ENCODE measurements at places on chromosomes 13 and 19.

DNA sequence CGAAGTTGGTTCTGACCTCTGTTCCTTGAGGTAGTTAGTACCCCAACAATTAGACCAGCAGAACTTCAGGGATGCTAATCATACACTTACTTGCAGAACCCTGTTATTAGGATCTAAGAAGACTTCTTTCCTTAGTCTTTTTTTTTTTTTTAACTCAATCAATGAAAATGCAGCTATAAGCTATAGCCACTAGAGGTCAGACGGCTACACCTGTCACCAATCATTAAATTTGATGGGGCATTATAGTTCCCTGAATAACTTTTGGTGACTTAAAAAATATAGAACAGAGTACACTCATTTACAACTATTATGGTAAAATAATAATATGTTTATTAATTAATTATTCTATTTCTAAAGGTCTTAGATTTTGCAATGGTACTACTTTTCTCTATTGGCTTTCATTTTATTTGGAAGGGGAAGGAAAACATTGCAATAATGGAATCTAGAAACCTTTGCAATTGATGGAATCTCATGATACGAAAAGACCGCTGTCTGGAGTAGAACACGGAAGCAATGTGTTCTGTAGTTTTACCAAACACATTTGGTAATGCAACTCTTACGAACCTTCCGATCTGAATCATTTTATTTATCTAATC is 483.2 kb downstream of the DIAPH3 start:
- no peak for DNase-seq

- DNase-seq: no peak
Observed at GRCh38 chr13:46685006-46685730, 111.8 kb downstream of the ESD start.

- DNase-seq: no peak
Observed at GRCh38 chr19:4991996-4992698, 23.2 kb downstream of the KDM4B start.

DNA sequence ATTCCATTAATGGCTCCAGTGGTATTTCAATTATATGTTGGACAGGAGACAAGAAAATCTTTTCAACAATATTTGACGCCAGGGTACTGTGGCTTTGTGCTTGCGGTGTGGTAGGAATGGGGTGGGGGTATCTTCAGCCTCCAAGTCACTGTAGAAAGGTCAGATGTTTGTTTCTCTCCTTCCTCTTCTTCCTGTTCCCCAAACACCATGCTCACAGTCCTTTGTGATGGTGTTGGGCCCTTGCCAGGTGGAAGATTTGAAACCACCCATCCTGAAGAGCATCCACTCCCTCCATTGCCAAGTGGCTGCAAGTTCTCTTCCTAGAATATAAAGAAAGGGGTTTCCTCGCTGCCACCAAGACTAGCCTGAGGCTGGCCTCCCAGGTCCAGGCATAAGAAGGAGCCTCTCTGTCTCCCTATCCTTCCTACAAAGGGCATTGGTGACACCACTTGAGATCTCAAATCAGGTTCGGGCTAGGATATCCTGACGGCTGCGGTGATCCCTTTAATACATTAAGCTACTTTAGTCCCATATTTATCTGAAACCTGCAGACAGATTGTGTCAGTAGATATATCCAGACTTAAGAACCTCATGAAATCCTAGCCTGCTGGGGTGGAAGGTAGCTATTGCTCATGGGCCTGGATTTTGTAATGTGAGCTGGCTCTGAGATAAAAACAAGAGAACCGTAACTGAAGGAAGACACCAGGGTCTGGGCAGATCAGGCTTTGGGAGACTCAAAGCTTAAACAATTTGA is 64.3 kb upstream of the SIAH3 start:
- no peak for DNase-seq

DNA sequence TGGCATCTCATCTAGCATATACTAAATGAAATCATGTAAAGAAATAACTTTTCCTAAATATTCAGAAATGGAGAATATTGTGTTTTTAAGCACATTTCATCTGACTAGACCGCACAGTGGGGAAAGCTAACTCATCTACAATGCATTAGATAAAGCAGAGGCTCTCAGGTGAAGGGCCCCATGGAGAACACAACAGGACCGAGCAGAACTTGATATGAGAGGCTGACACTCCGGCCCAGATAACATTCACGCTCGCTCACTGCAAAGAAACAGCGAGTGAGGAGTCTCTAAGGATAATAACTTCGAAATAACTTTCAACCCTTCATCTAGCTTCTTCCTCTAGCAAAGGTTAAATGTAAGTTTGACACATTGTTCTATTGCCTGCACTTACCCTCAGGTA is 130.6 kb downstream of the PCDH9 start:
- DNase-seq: no peak

- DNase-seq: no peak
Observed at GRCh38 chr19:23817519-23817918, 58.8 kb upstream of the ZNF681 start.

- DNase-seq: no peak
Observed at GRCh38 chr13:21014502-21015170, 46.8 kb downstream of the LATS2 start.

DNA sequence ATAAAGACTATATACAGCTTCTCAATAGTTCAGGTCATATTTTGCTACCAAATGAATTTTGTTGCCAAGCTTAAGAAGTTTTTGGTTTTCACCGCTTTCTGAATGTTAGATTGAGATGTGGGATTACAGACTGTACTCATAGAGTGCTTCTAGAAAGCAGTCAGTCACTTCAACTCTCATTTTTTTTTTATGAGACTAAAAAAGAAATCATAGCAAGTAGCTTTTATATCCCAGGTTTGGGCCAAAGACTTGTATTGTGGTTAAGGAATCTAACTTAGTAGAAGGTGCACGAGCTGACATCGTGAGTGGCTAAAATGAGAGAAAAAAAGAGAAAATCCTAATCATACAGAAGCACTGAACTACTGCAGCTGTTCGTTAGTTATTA is 2.2 kb upstream of the USPL1 start:
- DNase-seq: no peak

GRCh38 chr13:40589285-40590109 is 76.9 kb downstream of the FOXO1 start:
- no peak for DNase-seq

- no peak for DNase-seq
Observed at GRCh38 chr13:111516712-111517640, 196.5 kb downstream of the TEX29 start.

GRCh38 chr19:33434886-33435705 is 61.6 kb downstream of the CEBPG start:
- no peak for DNase-seq

DNA sequence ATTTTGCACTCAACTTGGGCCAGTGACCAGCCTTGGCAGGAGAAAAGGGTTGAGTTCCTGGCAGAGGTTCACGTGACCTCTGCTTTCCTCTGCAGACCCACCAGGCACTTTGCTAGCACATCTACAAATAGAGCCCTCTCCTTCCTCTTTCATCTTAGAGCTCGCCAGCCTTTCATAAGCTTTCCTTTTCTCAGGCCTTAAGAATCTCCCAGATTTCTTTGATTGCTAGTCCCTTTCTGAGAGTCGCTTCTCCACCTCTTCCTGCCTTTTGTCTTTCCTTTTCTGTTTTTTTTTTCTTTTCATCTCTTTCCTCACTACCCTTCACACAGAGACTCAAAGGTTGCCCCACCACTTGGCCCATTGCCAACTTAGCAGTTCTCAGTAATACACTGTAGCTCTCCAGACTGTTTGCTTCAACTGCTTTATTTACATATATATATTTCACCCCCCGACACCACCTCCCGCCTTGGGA is 375.7 kb upstream of the SPRY2 start:
- DNase-seq: peak; percentile 7

DNA sequence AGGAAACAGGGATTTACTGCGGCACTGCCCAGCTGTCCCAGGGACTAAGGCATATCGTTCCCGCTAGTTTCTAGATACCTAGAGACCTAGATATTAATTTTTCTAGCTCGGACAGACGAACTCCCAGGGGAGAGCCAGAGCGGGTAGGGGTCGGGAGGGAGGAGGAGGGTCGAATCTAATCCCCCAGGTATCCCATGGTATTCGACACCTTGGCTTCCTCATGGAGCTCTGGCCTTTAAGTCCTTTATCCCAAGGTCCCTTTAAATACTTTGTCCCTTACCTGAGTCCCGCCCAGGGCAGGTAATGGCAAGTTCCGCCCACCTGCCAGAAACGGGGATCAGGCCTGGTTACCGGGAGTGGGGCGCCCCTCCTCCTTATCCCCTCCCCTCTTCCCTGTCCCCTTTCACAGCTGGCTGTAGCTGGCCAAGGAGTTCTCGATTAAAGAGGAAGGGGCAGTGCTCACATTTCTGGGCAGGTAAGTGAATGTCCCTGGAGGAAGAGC is at the start of gene PRRG2:
Gene PRRG2, plus strand, starts transcription at position 310 of the 502 bp plus-strand sequence. CDS start 1,904 bp downstream, outside the sequence.
- DNase-seq: no peak

DNA sequence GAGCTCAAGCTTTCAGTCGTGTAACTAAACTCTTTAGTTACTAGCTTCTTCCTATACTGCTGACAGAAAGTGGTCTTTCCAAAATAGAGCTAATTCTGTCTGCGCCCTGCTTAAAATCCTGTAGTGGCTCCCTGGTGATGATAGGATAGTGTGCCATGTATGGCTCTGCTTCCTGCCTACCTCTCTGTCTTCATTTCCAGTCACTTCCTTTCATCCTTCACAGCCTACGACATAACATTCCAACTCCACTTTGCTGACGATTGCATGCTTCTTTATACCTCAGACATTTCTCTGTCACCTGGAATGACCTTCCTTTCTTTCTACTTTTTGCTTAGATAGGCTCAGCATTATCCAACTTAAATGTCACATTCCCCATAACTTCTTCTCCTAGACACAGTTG is 190.8 kb downstream of the MAB21L1 start:
- DNase-seq: no peak

DNA sequence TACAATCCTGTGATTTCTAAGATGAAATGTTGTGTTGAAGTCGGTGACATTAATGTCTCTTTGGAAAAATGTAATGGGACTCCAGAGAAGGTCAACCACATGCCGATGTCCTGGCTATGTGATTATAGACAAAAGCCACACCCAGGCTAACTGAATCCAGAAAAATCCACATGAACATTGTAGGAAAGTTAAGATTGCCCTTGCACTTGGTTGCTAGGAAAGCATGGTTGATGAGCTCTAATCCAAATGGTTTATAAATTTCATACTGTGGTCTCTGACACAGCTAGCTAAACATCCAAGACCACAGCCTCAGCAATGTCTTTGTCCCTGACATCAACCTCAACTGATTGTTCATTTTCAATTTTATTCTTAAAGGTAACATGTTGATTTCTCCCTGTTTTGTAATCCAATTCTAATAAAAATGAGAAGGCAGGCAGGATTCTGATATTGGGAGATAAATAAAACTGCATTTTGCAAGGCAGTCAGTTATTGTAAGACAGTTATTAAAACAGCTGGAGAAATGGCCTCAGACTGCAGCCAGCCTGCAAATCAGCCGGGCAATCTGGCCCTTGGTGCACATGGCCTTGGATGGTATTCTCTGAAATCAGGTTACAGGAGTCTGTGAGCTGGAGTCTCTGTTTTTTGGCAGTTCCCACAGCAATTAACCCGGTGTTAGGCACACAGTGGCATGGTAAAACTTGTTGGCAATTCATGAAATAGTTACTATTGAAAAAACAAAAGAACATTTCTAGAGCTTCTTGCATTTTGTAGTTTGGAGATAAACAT is 93.9 kb downstream of the STARD13 start:
- no peak for DNase-seq

DNA sequence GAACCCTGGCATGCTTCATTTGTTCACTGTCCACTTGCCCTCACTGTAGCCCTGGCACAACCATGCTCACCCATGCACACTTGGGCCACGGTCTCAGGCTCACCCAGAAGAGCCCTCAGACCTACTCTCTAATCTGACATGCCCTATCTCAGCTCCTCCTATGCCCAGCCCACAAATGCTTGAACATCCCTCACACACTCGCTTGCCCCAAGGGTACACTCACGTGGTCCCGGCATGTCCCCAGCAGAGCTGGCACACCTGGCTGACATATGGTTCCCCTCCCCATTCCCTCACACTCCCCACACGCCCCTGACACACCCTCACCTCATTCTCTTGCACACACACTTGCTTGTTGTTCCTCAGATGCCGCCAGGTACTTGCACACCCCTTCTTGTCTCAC is 55.7 kb downstream of the MAP4K1 start:
- DNase-seq: no peak

- DNase-seq: no peak
Observed at GRCh38 chr19:16381756-16382401, 57.3 kb downstream of the KLF2 start.

- DNase-seq: no peak
Observed at GRCh38 chr19:21109116-21109515, 27.1 kb downstream of the ZNF714 start.

DNA sequence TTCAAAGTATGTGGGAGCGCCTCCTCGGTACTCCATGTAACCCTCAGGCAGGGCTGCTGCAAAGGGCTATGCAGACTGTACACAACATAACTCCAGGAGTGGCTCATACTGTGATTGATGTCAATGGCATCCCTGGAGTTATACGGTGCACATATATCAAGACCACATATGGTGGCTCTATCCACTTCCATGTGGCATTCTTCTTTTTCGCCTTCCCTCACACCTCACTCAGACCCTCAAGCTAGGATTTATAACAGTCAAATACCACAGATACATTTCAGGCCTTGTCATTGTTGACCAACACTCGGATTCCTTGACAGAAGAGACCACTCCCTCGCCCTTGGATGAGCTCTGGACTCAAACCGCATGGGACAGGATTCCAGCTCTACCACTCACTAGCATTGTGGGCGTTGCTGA is 11.3 kb upstream of the UBL3 start:
- no peak for DNase-seq

DNA sequence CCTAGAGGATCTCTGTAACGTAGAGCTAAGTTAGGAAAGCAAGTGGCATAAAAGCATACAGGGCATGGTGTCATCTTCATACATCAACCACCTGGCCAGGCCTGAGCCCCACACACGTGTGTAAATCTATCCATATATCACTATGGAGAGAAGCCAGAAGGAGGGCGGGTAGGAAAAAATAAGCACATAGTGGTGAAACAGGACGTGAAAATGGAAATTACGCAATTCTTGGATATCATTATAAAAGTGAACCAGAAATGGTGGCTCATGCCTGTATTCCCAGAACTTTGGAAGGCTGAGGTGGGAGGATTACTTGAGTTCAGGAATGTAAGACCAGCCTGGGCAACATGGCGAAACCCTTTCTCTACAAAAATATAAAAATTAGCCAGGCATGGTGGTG is 43.4 kb downstream of the PDCD5 start:
- no peak for DNase-seq

Measured in NCI-H1436 treated with DMSO at 0.1 percent for 48 hours (cell line).